Myocyte (in vitro differentiated cells): ENCODE measurements at places on chromosomes 11 and 22. TPM values are rescaled to one million over a fixed set of nuclear protein-coding genes. Genes with fewer than 3 reads are reported as not detected.

DNA sequence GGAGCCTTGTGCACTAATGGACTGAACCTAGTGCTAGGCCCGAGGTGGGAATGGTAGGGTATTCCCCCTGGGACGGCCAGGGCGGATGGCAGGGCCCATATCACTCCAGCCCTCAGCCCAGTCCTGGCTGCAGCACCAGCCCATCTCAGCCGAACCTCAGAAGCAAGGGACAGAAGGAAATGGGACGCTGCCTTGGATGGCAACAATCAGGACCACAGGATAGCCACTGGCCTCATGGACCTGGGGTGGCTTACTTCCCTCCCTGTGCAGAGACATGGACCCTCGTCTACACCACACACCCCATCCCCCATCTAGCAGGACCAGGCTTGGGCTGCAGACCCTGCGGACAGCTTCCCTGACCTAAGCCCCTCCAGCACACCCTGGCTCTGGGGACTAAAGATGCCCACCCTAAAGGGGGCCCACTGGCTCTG lies 24.1 kb downstream of the ARVCF start:
- DNase-seq, result no peak

CCDC87 gene
- total RNA-seq, result 0.26 and 0.45 TPM in 2 replicates

DNA sequence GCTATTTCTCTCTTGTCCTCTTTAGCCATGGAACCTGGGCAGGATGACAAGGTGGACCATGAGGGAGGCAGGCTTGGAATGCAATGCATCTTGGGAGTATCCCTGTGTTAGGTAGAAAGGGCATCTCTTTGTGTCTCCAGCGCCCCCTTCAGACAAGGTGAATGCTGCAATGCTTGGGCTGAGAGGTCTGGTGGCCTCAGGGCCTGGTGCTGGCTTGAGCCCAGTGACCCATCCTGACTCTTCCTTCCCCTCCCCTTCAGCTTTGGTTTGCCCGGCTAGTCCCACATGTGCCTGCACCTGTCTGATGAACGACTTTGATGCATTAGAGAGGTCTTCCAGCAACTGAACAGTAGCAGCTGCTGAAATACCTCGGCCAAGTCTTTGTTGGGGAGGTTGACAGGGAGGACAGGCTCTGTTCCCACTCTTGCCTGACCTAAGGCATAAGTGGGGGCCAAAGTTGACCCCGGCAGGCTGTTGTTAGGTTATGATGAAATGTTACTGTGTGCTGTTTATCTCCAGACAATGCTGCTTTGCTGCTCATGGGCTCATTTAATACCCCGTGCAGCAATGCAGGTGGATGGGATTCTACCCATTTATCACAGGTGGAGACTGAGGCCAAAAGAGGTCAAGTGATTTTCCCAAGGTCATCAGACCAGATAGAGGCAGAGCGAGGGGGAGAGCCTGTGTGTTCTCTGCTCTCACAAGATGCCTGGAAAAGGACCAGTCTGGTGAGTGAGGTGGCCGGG lies 22.5 kb downstream of the MYO18B start:
- DNase-seq, result peak; percentile 96

TMEM191C gene
- 0.52 and 0.75 TPM in 2 replicates for total RNA-seq

DNA sequence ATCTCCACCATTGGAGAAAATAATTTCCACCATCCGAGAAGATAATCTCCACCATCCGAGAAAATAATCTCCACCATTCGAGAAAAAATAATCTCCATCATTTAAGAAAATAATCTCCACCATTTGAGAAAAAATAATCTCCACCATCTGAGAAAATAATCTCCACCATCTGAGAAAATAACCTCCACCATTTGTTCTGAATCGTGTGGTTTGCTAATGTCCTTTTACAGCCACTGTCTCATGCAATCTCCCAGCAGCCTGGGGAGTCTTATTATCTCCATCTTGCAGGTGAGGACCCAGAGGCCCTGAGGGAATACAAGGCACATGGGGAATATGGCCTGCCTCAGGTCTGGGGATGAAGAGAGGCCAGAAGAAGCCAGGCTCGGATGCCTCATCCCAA lies 54.1 kb upstream of the TCF20 start:
- no peak for DNase-seq

SCGB2A2 gene
- total RNA-seq, result not detected in 2 replicates

GRCh38 chr11:4763096-4763495 lies 6.6 kb downstream of the OR51F1 start:
- no peak for DNase-seq

DNA sequence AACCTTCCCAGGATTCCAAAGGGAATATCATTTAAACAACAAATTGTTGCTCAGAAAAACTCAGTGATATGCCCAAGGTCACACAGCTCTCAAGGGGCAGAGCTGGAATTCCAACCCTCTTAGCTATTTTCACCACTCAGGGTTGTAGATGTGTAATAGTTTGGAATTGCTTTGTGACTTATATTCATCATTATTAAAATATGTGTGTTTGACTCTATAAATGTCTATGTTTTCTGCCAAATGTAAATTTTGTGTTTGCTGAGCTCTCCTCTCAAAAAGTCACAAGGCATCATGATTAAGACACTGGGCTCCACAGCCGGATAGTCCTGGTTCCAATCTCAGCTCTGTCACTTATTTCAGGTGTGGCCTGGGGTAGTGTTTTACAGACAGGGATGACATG lies 407.3 kb downstream of the TMEM135 start:
- peak; percentile 18 for DNase-seq

GRCh38 chr11:107408762-107409211 lies 48.8 kb downstream of the CWF19L2 start:
- no peak for DNase-seq

TPBGL gene
- total RNA-seq, result not detected in 2 replicates

DNA sequence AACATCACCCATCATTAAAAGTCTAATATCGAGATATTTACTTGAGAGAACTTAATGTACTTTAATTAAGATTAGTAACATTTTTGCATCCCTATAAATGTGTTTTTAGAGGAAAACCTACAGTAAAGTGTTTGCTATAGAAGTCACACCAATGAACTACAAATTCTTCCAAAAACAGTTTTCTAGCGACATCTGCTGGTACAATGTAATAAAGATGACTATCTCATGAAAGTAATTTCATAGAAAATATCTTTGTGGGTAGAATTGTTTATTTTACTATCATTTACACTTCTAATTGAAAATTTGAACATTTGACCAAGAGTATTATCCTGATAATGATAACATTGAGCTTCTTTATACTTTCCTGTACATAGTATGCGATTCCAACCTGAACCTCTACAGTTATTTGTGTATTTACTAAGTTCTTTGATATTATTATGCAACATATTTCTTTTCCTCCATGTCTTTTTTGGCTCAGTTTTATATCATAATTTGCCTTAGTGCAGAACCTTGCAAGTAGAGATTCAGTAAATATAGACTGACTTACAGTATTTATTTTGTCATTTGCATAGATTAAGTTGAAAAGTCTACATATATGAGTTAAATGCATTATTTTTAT lies 252.7 kb downstream of the TMEM135 start:
- peak; percentile 64 for DNase-seq

PGA5 gene
- total RNA-seq, result 18.1 and 29.7 TPM in 2 replicates

- DNase-seq, result no peak
Measured at GRCh38 chr11:102318469-102318868, 1.2 kb downstream of the BIRC3 start.

- DNase-seq, result no peak
Measured at GRCh38 chr11:1624621-1625020, 2.7 kb upstream of the KRTAP5-4 start.

SPI1 gene
- total RNA-seq, result not detected in 2 replicates
